ENCODE measurements at places on chromosomes 7 and 10. TPM values are rescaled to one million over a fixed set of nuclear protein-coding genes. Genes with fewer than 3 reads are reported as not detected.

The ELOVL3 gene
- 1.2 TPM for total RNA-seq

The CALML3 gene
- not detected for total RNA-seq

The ITGB8 gene
- 4.9 TPM for total RNA-seq

The MXI1 gene
- 12.1 TPM for total RNA-seq

The CLEC5A gene
- total RNA-seq = not detected

The PGAM2 gene
- total RNA-seq = 1.3 TPM

The INMT gene
- total RNA-seq = 0.13 TPM

The PIK3CG gene
- 0.13 TPM for total RNA-seq

The LEP gene
- total RNA-seq = not detected

The IQUB gene
- 0.59 TPM for total RNA-seq

The CYP3A5 gene
- 0.31 TPM for total RNA-seq

The SLC16A12 gene
- not detected for total RNA-seq

The CLCN1 gene
- total RNA-seq = 0.15 TPM

The GDF2 gene
- not detected for total RNA-seq

The ECD gene
- total RNA-seq = 53.9 TPM

The HOXA1 gene
- total RNA-seq = 8.8 TPM

The CEP55 gene
- total RNA-seq = 96.4 TPM

The LIPN gene
- total RNA-seq = not detected

The CAV2 gene
- total RNA-seq = 217 TPM

The SSMEM1 gene
- not detected for total RNA-seq

The HOXA10 gene
- 0.41 TPM for total RNA-seq

The LBX1 gene
- 0.15 TPM for total RNA-seq

The HTR7 gene
- total RNA-seq = 0.33 TPM

The ACTR3C gene
- 6.5 TPM for total RNA-seq

The FAM25C gene
- not detected for total RNA-seq

The EEF1AKMT2 gene
- total RNA-seq = 39.2 TPM

The TLX1 gene
- 0.13 TPM for total RNA-seq
